Neural cell (in vitro differentiated cells): ENCODE measurements at places on chromosomes 2 and 18. TPM values are rescaled to one million over a fixed set of nuclear protein-coding genes. Genes with fewer than 3 reads are reported as not detected.

The ATG16L1 gene
- 67.6 and 100 TPM in 2 replicates for polyA plus RNA-seq

The DCTN1 gene
- 160 and 183 TPM in 2 replicates for polyA plus RNA-seq

The BCL11A gene
- 44.0 and 54.2 TPM in 2 replicates for polyA plus RNA-seq

The CRYGC gene
- not detected in 2 replicates for polyA plus RNA-seq

The SERPINB11 gene
- not detected in 2 replicates for polyA plus RNA-seq

The PDCD1 gene
- not detected in 2 replicates for polyA plus RNA-seq

The NPAS2 gene
- polyA plus RNA-seq, result 2.1 and 3.2 TPM in 2 replicates

The WDR35 gene
- 13.5 and 14.2 TPM in 2 replicates for polyA plus RNA-seq

The RAB27B gene
- polyA plus RNA-seq, result 37.3 and 53.4 TPM in 2 replicates

The CNRIP1 gene
- polyA plus RNA-seq, result 26.7 and 28.2 TPM in 2 replicates

The RNU2-63P gene
- polyA plus RNA-seq, result not detected in 2 replicates

The TEX44 gene
- polyA plus RNA-seq, result not detected in 2 replicates

The PSMG2 gene
- polyA plus RNA-seq, result 87.2 and 102 TPM in 2 replicates

The FEV gene
- polyA plus RNA-seq, result not detected in 2 replicates

The FBLN7 gene
- 0.50 TPM in 1 of 2 replicates, not detected in the other for polyA plus RNA-seq

The ANKRD29 gene
- 4.9 and 7.1 TPM in 2 replicates for polyA plus RNA-seq
